ENCODE measurements at places on chromosomes 1 and 21. TPM values are rescaled to one million over a fixed set of nuclear protein-coding genes. Genes with fewer than 3 reads are reported as not detected.

RNU1-2 gene
- polyA plus RNA-seq, result 18.9 TPM

PRKCZ gene
- polyA plus RNA-seq, result 142 TPM

ENAH gene
- polyA plus RNA-seq, result 84.3 TPM

OR14K1 gene
- not detected for polyA plus RNA-seq

RNU1-4 gene
- 18.9 TPM for polyA plus RNA-seq

DNA sequence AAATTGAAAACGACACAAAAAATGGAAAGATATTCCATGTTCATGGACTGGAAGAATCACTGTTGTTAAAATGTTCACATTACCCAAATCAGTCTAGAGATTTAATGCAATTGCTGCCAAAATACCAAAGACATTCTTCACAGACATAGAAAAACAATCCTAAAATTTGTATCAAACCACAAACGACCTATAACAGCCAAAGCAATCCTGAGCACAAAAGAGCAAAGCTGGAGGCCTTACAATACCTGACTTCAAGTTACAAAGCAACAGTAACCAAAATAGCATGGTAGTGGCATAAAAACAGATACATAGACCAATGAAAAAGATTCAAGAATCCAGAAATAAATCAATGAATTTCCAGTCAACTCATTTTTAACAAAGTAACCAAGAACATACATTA is 1077.3 kb downstream of the KCNT2 start:
- H3K27me3 ChIP-seq, result no peaks in the 10 kb centered on the region
- no peaks in the 10 kb centered on the region for H3K4me1 ChIP-seq
- no peak for DNase-seq
- H3K4me3 ChIP-seq, result no peak overlapping the region
- no peaks in the 10 kb centered on the region for H3K36me3 ChIP-seq

DNA sequence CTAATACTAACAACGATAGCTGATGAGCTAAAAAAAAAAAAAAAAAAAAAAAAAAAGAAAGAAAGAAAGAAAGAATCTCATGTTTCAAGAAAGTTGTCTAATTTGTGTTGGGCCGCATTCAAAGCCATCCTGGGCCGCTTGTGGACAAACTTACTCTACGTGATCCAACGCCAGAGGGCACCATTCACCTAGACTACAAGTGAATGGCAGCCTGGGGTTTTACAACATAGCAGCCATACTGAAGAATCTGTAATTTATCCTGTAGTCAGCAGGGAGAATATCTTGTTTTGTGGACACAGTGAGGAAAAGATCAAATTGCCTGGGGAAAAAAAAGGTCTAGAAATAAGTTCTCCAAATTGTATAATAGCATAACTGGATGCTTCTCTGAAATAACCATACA is 47.0 kb downstream of the CYP2J2 start:
- H3K27ac ChIP-seq, result no peak overlapping the region
- no peaks in the 10 kb centered on the region for H3K36me3 ChIP-seq
- H3K4me1 ChIP-seq, result no peaks in the 10 kb centered on the region
- no peak overlapping the region for H3K4me3 ChIP-seq
- peak; percentile 66 for DNase-seq

GRCh38 chr1:228198977-228199590 is 8.8 kb upstream of the OBSCN start:
- no peaks in the 10 kb centered on the region for H3K4me1 ChIP-seq
- no peak overlapping the region for H3K4me3 ChIP-seq
- no peaks in the 10 kb centered on the region for H3K36me3 ChIP-seq

Measured in testis (tissue), 5 donors.